ENCODE measurements at places on chromosomes 5 and 9.
A peak's percentile ranks its signal among the peaks of the same experiment; 100 is the strongest.

GRCh38 chr5:80198920-80199319 lies 56.9 kb downstream of the SERINC5 start:
- DNase-seq = no peak

DNA sequence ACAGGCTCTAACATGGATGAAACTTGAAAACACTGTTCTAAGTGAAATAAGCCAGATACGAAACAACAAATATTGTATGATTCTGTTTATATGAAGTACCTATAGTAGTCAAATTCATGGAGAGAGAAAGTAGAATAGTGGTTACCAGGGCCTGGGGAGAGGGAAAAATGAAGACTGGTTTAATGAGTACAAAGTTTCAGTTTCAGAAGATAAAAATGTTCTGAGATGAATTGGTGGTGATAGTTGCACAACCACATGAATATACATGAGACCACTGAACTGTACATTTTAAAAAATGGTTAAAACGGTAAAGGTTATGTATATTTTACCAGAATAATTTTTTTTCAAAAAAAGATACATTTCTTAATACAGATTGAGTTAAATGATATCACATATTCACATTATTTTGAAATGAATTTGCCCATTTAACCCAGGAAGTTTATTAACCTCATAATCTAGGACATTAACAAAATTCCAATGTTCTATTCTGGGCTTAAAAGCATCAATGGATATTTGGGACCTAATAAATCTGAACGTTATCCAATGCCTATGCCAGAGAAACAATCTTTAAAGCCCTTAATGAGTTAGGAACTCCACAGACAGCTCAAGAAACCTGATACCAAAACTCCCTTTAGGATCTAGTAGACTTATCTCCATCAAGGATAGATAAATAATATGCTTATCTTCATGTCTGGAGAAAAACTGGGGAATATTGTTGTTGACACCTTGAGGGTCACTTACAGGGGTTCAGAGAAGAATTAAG lies 521.3 kb downstream of the EFNA5 start:
- DNase-seq = no peak

DNA sequence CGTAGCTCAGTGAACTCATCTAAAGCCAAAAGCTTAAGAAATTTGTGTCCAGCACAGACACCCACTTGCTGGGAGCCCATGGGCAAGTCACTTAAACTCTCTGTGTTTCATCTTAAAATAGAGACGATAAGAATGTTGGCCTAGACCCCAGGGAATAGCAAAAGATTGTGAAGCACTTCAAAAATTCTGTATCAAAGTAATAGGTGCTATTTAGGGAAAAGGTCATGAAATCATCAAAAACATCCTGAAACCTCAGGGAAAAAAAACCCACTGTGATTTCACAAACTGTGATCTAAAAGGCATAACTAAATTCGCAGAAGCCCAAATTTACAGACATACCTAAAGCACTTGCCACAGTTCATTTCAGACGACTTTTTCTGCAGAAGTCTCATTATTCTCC lies 278.3 kb downstream of the NR2F1-AS1 start:
- no peak for DNase-seq

- DNase-seq = peak; percentile 36
These were observed 14.0 kb downstream of the BOD1 start for GRCh38 chr5:173602423-173602822.

GRCh38 chr5:89282554-89283510 lies 399.8 kb upstream of the MEF2C start:
- peak; percentile 31 for DNase-seq

DNA sequence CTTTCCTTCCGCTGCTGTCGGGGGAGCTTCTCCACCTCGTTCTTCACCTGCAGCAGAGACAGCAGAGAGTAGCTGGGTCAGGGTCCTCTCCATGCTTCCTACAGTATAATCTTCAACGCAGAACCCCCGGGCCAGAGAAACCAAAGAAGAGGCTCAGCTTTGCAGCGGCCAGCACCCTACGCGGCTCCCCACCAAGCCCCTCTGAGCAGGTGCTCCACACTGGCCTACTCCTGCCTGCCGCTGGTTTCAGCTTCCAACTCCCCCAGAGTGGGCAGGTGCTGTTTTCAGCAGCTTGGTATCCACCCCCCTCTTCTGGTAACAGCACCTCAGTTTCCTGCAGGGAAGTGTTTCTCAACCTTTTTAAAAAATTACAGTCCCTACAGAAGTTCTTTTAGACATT lies 58.3 kb upstream of the FBXW11 start:
- no peak for DNase-seq
